HFFc6 (cell line): ENCODE measurements at places on chromosomes 12 and 14.

DNA sequence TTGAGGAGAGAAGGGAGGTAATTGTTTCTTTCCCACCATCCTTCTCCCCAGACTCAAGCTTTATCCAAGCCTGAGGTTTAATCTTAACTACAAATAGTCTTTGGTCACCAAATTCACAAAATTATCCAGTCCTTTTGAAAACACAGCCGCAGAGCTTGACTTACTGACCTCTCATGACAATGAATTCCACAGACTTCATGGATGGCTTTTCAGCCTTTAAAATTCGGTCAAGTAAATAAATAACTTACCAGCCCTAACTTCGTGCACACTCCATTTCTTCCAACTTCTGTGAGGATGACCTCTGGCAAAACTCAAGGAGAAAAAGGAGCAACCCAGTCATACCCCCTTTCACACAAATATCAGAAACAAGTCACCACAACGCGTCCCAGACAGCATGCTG is 137.0 kb upstream of the CDKN3 start:
- DNase-seq, result no peak

GRCh38 chr14:103230021-103230420 is 104.0 kb upstream of the EIF5 start:
- DNase-seq, result no peak

DNA sequence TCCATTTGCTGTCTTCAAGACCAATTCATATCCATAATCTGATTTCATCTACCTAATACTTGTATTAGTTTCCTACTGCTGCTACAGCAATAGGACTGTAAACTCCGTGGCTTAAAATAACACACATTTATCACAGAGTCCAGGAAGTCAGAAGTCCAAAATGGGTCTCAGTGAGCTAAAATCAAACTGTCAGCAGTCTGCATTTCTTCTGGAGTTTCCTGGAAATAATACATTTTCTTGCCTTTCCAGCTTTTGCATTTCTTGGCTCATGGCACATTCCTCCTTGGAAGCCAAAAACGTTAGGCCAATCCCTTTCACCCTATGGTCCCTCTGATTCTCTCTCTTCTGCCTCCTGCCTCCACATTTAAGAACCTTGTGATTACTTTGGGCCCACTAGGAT is 239.8 kb downstream of the PRKD1 start:
- no peak for DNase-seq

GRCh38 chr14:22180045-22180444 is 409.0 kb downstream of the DAD1 start:
- no peak for DNase-seq

DNA sequence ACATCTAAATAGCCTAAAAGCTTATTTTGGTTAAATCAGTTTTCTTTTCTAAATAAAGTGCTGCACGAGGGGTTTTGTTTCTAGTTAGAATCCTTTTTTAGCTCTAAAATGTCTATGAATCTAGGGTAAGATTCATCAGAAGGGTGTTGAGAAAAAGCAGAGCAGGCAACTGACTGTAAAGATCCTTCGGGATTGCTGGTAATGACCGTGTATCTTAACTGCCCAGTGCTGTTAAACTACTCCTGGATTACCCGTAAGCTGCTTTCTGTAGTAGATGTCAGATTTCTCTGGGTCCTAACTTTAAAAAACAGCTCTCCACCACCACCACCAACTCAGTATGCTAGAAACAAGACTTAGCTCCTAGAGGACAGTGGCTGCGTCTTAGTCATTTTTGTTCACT is 39.2 kb downstream of the DACT1 start:
- DNase-seq, result no peak

DNA sequence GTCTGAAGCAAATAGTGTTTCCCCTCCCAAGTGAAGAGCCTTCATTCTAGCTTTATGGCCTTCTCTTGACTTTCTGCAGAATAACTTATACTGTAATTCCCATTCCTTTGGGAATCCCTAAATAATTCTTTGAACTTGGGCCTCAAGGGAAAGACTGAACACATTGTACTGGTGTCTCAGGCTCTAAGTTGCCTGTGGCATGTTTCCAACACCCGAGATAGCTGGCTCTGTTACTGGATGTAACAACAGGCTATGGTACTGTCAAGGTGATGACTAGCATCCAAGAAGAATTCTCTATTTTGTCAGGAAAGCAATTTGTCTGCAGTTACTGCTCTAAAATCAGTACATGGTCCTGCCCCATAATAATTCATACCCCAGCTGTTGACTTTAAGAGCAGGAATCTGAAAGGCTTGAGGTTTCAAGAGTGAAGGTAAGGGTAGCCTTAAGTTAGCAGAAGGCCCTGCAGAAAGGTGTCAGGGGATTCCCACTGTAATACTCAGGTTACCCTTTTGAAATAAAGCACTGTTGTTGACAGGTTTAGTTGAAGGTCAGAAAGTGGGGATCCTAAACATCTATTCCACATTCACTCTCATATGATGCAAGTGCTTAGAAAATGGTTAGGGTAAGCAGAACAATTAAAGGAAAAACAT is 5.2 kb downstream of the GPX2 start:
- DNase-seq, result no peak

GRCh38 chr14:105421723-105422615 is 2.3 kb downstream of the MTA1 start:
- DNase-seq, result no peak

DNA sequence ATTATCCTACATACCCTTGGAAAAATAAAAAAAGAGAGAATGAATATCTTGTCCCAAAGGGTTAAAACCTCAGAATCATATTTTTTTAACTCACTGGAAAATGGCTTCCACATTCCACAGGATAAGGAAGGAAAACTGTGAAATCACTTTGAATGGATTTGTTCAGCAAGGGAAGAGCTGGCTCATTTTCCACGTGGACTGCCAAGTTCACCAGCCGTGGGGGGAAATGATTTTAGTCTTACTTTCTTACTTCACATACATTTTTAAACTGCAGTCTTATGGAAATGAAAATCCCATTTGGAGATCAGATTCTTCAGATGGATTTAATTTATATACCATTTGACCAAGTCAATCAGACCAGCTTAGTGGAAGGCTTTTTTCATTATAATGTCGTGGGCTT is 29.9 kb upstream of the AEBP2 start:
- no peak for DNase-seq

GRCh38 chr12:93970900-93971688 is 177.3 kb upstream of the PLXNC1 start:
- DNase-seq, result peak; percentile 26

- no peak for DNase-seq
These were observed 2.5 kb downstream of the USP44 start for GRCh38 chr12:95548539-95549391.

DNA sequence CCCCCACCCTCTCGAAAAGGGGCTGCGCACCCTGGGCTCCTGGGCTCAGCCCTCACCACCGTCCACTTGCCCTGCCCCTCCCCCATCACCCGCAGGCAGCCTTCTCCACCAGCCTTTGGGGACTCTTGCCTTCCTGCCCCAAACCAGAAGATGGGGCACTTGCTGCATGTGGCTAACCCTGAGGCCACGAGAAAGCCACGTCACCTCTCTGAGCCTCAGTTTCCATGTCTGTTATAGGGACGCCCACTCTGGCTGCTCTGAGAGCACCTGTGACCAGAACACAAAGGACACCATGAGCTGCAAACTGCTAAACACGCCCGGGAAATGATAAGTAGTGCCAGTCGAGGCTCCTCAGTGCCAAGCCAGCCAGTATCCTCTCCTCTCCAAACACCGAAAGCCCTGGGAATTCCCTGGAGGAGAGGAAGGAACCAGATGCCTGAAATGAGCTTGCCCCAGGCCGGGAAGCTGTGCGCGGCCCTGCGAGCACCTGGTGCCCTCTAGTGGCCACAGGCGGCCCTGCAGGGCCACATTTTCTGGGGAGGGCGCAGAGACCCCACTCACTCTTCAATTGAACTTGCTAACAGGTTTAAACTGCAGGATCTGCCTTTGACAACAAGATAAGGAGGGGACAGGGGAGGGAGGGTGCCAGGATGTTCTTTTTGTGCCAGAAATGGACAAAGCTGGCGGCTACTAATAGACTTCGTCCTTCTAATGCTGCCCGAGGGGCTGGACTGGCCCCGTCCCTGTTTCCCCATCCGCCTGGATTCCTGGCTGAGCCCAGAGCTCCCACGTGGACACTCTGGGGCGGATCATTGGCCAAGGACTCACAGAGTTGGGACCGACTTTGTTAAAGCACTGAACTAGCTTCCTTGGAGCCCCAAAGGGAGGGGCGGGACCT is 10.2 kb upstream of the SERPINA9 start:
- no peak for DNase-seq

DNA sequence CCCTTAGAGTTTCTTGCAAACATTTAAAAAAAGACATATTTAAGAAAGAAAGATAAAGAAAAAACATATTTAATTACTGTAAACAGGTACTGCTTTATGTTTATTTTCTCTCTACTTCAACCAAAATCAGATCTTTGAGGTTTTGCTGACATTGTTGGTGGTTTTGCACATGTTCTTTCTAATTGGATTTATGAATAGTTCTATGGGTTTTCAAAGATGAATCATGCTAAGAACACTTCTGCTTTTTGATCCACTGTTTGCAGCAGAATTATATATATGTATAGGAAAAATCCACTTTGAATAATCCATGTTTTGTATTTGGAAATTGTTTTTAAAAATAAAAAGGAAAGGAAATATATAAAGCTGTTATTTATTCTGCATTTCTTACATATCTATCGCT is 78.4 kb downstream of the FRMD6 start:
- no peak for DNase-seq

DNA sequence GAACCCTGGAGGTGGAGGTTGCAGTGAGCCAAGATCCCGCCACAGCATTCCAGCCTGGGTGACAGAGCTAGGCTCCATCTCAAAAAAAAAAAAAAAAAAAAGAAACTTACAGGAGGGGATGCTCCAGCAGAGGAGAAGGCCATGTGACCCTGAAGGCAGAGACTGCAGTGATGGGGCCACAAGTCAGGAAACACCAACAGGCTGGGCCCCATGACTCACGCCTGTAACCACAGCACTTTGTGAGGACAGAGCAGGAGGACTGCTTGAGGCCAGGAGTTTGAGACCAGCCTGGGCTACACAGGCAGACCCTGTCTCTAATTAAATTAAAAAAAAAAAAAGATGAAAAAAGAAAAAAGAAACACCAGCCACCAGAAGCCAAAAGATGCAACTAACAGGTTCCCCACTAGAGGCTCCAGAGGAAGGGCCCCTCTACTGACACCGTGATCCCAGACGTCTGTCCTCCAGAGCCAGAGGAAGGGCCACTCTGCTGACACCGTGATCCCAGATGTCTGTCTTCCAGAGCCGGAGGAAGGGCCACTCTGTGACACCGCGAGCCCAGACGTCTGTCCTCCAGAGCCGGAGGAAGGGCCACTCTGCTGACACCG is 9.1 kb upstream of the GLT1D1 start:
- no peak for DNase-seq

DNA sequence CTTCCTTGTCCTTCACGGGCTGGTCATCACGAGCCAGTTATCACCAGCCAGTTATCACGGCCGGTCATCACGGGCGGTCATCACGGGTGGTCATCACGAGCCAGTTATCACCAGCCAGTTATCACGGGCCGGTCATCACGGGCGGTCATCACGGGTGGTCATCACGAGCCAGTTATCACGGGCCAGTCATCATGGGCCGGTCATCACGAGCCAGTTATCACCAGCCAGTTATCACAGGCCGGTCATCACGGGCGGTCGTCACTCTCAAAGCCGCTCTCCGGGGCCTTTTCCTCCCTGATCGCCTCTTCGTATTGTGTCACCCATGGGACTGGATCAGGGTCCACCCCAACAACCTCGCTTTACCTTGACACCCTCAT is 13.9 kb upstream of the FBRSL1 start:
- no peak for DNase-seq

- DNase-seq, result no peak
These were observed 260.5 kb downstream of the NEDD1 start for GRCh38 chr12:97167598-97167997.

DNA sequence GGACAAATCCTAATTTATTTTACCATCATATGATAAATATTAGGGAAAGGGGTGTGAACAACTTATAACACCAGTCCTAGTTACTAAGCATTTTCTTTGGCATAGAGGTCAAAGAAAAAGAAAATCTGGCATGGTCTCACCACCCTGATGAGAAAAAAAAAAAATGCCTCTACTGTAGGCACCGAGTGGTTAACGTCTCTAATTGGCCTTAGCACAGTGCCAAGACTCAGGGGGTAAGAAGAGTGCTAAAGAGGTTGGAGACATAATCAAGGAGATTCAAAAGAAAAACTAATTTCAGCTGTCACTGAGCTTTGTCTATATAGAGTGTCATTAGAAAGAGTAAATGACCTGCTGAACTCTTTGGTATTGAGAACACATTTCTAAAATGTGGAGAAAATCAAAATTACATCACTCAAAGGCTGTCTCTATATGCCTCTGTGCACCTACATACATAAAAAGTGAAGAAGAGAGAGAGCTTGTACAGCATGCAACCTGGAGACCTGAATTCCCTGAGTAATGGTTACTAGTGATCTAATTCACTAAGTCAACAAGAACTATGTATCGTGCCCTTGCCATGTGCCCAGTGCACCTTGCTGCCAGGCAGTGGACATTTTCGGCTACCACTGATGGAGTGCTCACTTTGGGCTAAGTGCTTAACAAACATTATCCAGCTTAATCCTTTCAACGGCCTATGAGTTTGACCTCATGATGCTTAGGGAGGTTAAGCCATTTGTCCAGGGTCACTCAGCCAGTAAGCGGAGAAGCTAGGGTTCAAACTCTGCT is 113.8 kb upstream of the G2E3 start:
- DNase-seq, result no peak

- DNase-seq, result no peak
These were observed 416.6 kb downstream of the ZFP36L1 start for GRCh38 chr14:68376067-68376779.

- no peak for DNase-seq
These were observed 425.0 kb downstream of the SNAPC1 start for GRCh38 chr14:62187265-62187664.

- no peak for DNase-seq
These were observed at the start of gene REC8 for GRCh38 chr14:24171422-24172260. REC8 (plus strand) TSS chr14:24172080; CDS start chr14:24172553, 473 bp downstream.

DNA sequence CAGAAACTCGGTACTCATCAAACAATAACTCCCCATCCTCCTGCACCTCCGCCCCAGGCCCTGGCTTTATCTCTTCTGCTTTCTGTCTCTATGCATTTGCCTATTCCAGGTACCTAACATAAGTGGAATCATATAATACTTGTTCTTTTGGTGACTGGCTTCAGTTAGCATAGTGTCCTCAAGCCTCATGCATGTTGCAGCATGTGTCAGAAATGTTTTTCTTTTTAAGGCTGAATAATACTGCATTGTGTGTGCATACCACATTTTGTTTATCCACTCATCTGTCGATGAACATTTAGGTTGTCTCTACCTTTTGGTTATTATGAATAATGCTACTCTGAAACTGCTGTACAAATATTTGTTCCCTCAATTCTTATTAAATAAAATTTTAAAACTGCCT is 117.1 kb downstream of the KICS2 start:
- no peak for DNase-seq

- DNase-seq, result peak; percentile 60
These were observed 154.1 kb upstream of the FUT8 start for GRCh38 chr14:65258391-65258790.

DNA sequence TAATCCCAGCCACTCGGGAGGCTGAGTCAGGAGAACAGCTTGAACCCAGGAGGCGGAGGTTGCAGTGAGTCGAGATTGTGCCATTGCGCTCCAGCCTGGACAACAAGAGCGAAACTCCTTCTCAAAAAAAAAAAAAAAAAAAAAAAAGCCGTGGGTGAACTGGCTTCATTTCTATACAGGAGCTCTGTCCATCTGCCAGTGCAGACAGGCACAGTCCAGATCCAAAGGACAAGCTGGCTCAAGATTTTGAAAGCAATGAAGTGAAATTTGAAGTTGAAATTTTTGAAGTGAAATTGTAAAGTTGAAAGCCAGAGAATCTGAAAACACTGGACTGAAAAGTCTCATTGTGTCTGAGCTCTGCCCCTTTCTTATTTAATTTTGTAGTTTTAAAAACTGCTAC is 134.7 kb downstream of the CALM1 start:
- no peak for DNase-seq
